Left hindlimb (tissue), 1 donor: ENCODE measurements at places on chromosomes 5 and 9.

DNA sequence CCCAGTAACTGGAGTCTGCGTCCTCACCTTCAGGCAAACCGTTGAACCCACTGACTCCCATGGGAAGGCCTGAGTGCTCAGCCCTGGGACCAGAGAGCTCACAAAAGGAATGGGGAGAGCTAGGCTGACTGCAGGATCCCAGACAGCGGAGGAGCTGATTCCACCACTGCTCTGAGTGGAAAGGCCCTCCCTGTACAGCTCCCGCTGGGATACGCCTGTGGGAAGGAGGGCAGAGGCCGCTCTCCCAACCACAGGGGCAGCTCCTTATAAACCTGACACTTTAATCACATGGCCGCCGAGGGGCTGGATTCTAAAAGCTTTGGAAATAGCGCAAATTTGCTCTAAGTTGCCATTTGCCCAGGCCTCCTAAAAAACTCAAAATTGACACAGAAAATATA, 37.1 kb downstream of the DBH start:
- DNase-seq: peak; percentile 75

DNA sequence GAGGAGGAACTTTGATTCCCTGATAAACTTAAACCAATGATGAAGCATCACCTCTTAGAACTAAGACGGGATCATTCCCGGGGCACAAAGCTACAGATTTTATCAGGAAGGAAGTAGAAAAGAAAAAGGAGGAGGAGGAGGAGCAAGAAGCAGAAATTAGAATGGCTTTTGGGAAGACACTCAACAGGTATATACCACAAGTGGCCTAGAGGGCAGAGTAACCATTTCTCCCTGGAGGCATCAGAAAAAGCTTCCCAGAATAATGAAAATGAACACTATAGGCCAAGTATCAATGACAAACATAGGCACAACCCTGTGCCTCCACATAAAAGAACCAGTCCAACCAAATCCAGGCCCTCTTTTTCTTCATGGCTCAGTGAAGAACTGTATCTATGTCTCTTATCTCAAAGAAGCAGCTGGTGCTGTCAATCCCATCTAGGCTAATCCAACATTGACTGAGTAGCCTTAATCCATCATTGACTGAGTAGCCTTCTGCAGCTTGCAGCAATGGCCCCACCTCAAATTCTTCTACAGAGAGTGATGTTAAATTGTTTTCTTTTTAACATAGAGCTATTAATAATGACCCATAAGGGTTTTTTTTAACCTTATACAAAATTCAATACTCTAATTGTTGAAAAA, 178.8 kb upstream of the KIF2A start:
- DNase-seq: no peak

DNA sequence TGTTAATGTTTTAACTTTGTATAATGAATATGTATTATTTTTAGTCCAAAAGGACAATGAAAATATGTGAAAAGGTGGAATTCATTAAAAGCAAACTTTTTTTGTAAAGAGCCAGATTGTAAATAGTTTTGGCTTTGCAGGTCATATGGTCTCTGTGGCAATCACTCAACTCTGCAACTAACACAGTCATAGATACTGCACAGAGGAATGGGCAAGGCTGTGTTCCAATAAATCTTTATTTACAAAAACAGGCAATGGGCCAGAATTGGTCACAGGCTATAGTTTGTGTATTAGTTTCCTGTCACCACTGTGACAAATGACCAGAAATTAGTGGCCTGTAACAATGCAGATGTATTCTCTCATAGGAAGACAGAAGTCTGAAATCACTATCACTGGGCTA, 125.4 kb upstream of the PTCH1 start:
- no peak for DNase-seq

- no peak for DNase-seq
Observed at GRCh38 chr9:86279839-86280238, 2.5 kb downstream of the ISCA1 start.
